ENCODE measurements at places on chromosomes 3 and 15. TPM values are rescaled to one million over a fixed set of nuclear protein-coding genes. Genes with fewer than 3 reads are reported as not detected.
A peak's percentile ranks its signal among the peaks of the same experiment; 100 is the strongest.

DNA sequence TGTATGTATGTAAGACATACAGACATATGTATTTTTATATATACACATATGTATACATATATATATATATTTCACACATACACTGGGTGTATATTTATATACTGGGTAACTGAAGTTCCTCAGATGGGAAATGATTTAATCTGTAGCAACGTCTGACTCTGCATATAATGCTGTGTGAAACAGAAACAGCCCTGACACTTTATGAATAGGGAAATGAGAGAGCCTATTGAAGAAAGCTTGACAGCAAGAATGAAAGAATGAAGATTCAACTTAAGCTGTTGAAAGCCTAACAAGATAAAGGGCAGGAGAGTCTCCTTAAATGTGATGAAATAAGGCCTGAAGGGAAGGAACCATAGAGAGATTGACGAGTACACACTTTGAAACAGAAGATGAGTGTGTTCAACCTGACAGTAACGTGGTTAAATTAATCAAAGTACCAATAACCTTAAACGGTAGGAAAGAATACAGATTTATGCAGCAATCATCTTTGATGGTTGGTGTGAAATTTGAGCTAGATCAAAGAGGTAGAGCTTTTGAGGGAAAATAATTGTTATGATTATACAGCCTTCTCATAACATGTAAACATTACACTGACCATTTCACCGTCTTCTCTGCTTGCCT lies 169.9 kb downstream of the MECOM start:
- H3K36me3 ChIP-seq, result no peaks in the 10 kb centered on the region
- no peak overlapping the region for H3K4me3 ChIP-seq
- DNase-seq, result no peak
- H3K27ac ChIP-seq, result no peak overlapping the region
- H3K4me1 ChIP-seq, result no peaks in the 10 kb centered on the region

DNA sequence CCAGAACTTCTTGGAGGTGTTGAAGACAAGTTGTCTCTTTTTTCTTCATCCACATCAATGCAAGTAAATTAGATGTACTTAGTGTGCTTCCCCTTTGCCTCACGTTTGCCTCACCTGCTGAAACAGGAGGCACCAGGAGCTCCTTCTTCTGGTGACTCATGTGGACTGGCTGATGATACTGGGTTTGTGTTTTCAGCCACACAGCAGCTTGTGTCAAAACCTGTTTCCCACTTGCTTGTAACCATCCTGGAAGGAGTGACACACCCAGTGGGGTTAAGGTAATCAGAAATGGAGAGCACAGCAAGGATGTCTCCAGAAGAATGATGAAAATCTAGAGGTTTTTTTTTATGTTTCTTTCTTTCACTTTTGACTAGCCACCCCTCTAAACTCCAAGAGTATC lies 143.3 kb upstream of the RBMS3 start:
- no peak overlapping the region for H3K27ac ChIP-seq
- no peak overlapping the region for H3K4me3 ChIP-seq
- H3K4me1 ChIP-seq, result peaks cover 6% of the 10 kb centered on the region

DNA sequence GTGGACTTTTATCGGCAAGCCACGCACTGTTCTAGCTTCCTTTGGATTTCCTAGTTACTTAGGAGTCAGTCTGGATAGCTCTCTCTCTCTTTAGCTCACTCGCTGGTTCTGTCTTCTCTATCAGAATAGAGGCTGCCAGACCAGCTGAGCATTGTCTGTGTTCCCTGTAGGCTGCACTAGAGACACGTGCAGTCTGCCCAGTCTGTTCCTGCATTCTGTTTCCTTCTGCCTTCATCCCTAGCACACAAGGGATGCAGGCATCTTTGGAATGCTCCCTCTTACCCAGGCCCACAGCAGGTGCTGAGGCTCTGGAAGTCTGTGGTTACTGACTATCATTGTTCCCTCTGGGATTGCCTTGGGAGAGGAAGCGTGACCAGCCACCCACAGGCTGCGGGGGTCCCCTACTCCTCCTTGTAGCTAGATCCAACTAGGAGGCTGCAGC lies 322.8 kb downstream of the ZNF621 start:
- H3K36me3 ChIP-seq, result no peaks in the 10 kb centered on the region
- H3K27ac ChIP-seq, result no peak overlapping the region
- no peak overlapping the region for H3K4me3 ChIP-seq
- no peaks in the 10 kb centered on the region for H3K27me3 ChIP-seq

DNA sequence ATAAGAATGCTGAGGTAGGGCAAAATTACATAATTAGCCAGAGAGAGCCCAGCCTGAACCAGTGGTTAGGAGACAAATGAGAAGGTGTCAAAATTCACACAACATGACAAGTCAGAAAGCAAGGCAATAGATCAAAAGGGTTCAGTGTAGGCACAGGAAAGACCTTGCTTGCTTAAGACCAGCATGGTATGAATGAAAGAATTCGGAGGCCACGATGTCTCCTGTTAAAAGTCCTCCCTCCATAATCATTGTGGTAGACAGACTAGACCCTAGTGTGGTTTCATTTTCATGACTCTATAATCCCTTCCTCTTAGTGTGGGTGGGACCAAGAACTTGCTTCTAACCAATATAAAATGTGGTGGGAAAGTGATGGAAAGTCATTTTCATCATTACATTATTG lies 98.7 kb upstream of the ANKRD28 start:
- no peak overlapping the region for H3K4me3 ChIP-seq
- H3K4me1 ChIP-seq, result no peaks in the 10 kb centered on the region
- H3K27me3 ChIP-seq, result peaks cover 1% of the 10 kb centered on the region
- no peak overlapping the region for H3K27ac ChIP-seq
- H3K36me3 ChIP-seq, result no peaks in the 10 kb centered on the region

GRCh38 chr15:77653832-77654480 lies 21.2 kb upstream of the LINGO1 start:
- H3K27me3 ChIP-seq, result peaks cover 15% of the 10 kb centered on the region
- no peak overlapping the region for H3K4me3 ChIP-seq
- DNase-seq, result no peak
- no peaks in the 10 kb centered on the region for H3K36me3 ChIP-seq

DNA sequence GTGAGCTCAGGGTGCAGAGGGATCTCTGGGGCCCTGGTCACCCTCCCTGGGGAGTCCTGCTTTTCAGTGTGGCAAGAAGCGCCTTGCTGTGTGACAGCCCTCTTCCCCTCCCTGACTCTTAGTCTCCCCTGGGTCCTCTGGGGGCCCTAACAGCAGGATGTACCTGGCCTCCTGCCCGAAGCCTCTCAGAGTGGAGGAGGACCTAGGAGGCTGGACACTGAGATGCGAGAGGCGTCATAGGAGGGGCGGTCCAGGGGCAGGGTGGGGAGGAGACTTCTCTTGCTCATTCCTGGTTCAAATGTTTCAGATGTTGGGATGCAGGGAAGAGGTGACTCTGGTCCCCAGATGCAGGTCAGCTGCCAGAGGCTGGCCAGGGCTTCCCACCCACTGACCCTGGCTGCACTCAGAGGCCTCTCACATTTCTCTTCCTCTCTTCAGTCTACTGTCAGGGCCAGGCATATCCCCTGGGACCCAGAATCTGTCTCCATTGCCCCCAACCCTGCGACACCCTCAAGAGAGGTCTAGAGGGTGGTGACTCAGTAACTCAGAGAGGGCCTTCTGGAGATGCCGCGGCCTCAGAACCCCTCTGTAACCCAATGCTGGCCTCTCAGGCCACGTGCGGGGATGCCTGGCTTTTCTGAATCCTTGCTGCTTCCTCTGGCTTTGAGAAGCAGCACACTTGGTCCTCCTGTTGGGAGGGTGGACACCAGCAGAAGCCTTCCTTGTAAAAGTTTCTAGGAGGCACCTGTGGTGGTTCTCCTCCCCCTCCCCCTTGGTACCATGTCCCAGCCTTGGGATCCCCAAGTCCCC lies 25.9 kb downstream of the SNX33 start:
- no peak for DNase-seq
- no peak overlapping the region for H3K4me3 ChIP-seq
- H3K36me3 ChIP-seq, result no peaks in the 10 kb centered on the region
- H3K27me3 ChIP-seq, result no peaks in the 10 kb centered on the region
- H3K4me1 ChIP-seq, result no peaks in the 10 kb centered on the region

DNA sequence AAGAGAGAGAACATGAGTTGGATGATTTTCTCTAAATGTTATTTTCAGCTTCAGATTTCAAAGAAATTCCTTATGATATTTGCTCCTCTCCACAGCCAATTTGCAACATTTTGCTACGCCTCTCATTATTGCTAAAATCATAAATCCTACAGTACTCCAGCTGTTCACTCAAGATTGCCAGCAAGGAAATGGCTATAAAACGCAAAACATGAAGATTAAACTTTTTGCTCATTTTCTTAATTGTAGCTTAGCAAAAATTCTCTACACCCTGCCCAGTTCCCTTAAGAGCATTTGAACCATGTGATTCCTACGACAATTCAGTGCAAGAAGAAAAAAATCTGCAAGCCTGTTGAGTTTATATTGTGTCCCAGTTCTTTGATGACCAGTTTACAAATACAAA lies 6.8 kb downstream of the CHRNA3 start:
- H3K4me3 ChIP-seq, result no peak overlapping the region
- H3K36me3 ChIP-seq, result no peaks in the 10 kb centered on the region
- no peak for DNase-seq
- H3K4me1 ChIP-seq, result no peaks in the 10 kb centered on the region

- peaks cover 44% of the 10 kb centered on the region for H3K4me1 ChIP-seq
- H3K4me3 ChIP-seq, result peak within 1 kb of the TSS; percentile 55
- H3K27ac ChIP-seq, result peak within 1 kb of the TSS; percentile 81
- peaks cover 49% of the 10 kb centered on the region for H3K36me3 ChIP-seq
- H3K27me3 ChIP-seq, result no peaks in the 10 kb centered on the region
- DNase-seq, result peak; percentile 69
Observed at GRCh38 chr15:90883976-90884718, at the start of gene FES. Gene FES, plus strand, starts transcription at chr15:90884504. Its CDS starts 542 bp downstream, at chr15:90885046.

Gene SUCNR1
- not detected for total RNA-seq

- no peaks in the 10 kb centered on the region for H3K36me3 ChIP-seq
- no peaks in the 10 kb centered on the region for H3K27me3 ChIP-seq
- peak overlapping the region; percentile 76 for H3K27ac ChIP-seq
Observed at GRCh38 chr3:197394464-197395321, 96.3 kb upstream of the DLG1 start.

- no peak overlapping the region for H3K4me3 ChIP-seq
- no peaks in the 10 kb centered on the region for H3K27me3 ChIP-seq
- H3K4me1 ChIP-seq, result peaks cover 19% of the 10 kb centered on the region
- H3K27ac ChIP-seq, result no peak overlapping the region
- DNase-seq, result no peak
- peaks cover 21% of the 10 kb centered on the region for H3K36me3 ChIP-seq
Observed at GRCh38 chr3:27485866-27486265, 1.7 kb upstream of the SLC4A7 start.

- peaks cover 18% of the 10 kb centered on the region for H3K36me3 ChIP-seq
- no peak for DNase-seq
- H3K27ac ChIP-seq, result no peak overlapping the region
- H3K4me3 ChIP-seq, result no peak overlapping the region
Observed at GRCh38 chr3:14488286-14489041, 51.7 kb downstream of the GRIP2 start.

- H3K27me3 ChIP-seq, result peaks cover 33% of the 10 kb centered on the region
- no peak overlapping the region for H3K4me3 ChIP-seq
- no peaks in the 10 kb centered on the region for H3K36me3 ChIP-seq
- no peaks in the 10 kb centered on the region for H3K4me1 ChIP-seq
- no peak for DNase-seq
Observed at GRCh38 chr3:64265646-64266045, 40.4 kb upstream of the PRICKLE2 start.

GRCh38 chr3:52388933-52389332 lies 56.0 kb downstream of the SEMA3G start:
- no peaks in the 10 kb centered on the region for H3K27me3 ChIP-seq
- no peak for DNase-seq
- peaks cover 5% of the 10 kb centered on the region for H3K36me3 ChIP-seq
- H3K27ac ChIP-seq, result no peak overlapping the region
- no peak overlapping the region for H3K4me3 ChIP-seq
- H3K4me1 ChIP-seq, result no peaks in the 10 kb centered on the region

Gene LRRC28
- total RNA-seq, result 16.7 TPM

DNA sequence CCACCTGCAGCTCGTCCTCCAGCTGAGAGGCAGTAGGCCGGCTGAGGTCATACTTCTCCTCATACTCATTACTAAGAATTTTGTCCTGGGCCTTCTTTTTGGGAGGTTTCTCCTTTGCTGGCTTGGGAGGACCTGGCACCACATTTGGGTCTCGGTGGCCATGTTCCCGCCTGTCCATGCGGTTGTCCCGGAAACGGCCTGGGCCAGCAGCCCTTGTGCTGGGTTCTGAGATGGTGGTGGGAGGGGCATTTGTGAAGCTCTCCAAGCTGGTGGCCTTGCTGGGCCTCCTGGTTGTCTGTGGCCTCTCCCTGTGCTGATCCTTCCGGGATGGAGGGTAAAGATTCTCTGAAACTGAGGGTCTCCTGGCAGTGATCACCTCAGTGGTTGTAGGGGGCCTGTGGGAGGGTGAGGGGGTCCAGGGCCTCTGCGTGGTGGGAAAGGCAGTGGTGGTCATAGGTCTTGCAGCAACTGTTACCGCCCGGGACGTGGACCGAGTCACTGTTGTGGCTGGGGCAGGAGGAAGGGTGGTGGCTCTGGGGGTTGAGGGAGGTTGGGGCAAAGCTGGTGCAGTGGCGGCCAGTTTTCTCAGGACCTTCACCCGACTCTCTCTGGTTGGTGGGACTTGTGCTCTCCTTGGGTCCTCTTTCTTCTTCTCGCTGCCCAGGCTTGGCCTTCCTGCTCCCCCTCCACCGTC lies 2.5 kb downstream of the CCDC80 start:
- H3K4me1 ChIP-seq, result peaks cover 21% of the 10 kb centered on the region
- no peak overlapping the region for H3K4me3 ChIP-seq
- no peaks in the 10 kb centered on the region for H3K36me3 ChIP-seq
- DNase-seq, result peak; percentile 45

GRCh38 chr15:35753486-35753885 lies 207.5 kb upstream of the DPH6 start:
- H3K4me3 ChIP-seq, result no peak overlapping the region
- peaks cover 4% of the 10 kb centered on the region for H3K27me3 ChIP-seq
- no peak for DNase-seq
- H3K4me1 ChIP-seq, result no peaks in the 10 kb centered on the region

Gene KLHDC8B
- total RNA-seq, result 1.5 TPM

DNA sequence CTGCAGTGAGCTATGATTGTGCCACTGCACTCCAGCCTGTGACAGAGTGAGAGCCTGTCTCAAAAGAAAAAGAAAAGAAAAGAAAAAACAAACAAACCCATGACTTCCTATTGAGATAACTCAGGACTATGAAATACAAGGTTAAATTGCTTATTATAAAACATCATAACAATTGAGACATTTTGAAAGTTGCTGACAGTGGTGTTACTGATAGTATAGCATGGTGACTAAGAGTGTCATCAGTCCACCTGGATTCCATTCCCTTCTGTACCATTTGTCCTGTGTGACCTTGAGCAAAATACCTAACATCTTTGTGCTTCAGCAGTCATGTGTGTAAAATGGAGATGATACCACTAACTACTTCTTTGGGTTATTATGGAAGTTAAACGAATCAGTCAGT lies 49.1 kb downstream of the ARHGEF26 start:
- no peaks in the 10 kb centered on the region for H3K36me3 ChIP-seq
- H3K4me3 ChIP-seq, result no peak overlapping the region
- no peak overlapping the region for H3K27ac ChIP-seq
- no peak for DNase-seq
- no peaks in the 10 kb centered on the region for H3K4me1 ChIP-seq

DNA sequence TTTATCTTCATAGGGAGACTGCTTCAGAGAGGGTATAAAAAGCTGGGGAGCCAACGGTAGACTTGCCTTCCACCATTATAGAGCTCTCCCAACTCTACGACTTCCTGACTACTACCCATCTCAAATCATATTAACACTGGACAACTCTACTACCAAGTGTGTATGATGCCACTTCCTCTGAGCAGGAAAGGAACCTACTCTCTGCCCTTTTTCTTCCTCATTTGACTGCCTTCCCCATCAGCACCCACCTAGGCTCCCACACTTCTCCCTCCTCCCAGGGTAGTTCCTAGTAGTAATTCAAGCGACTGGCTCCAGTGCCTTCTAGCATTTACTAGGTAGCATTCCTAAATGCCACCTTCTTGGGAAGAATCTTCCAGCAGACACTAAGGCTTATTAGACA lies 24.5 kb upstream of the TBL1XR1 start:
- peaks cover 23% of the 10 kb centered on the region for H3K4me1 ChIP-seq
- peaks cover 3% of the 10 kb centered on the region for H3K36me3 ChIP-seq
- DNase-seq, result no peak
- H3K4me3 ChIP-seq, result no peak overlapping the region
- H3K27me3 ChIP-seq, result no peaks in the 10 kb centered on the region
